ENCODE measurements at places on chromosomes 4 and X. TPM values are rescaled to one million over a fixed set of nuclear protein-coding genes. Genes with fewer than 3 reads are reported as not detected.

CT45A1 gene
- total RNA-seq = not detected

FMR1NB gene
- total RNA-seq = not detected

FGF2 gene
- total RNA-seq = 28.6 TPM

MAGEB2 gene
- total RNA-seq = not detected

SMIM10L2A gene
- 0.85 TPM for total RNA-seq

TBC1D14 gene
- total RNA-seq = 40.7 TPM
